ENCODE measurements at places on chromosomes 13 and 19.

DNA sequence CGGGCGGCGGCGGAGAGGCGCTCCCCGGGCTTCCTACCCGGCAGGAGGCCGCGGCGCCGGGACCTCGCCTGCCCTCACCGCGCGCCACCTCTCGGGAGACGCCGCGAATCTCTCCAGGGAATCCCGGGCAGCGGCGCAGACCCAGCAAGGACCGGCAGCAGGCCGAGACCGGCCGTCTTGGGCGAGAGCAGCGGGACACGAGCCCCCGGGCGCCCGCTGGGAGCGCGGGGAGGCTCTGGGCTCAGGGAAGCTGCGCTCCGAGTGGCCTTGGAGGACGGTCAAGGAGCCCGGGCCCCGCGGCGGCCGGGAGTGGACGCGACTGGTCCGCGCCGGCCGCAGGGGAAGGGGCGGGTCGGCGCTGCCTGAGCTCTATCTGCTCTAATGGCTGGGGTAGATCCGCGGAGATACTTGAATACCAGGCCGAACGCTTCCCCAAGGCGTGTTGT, 14.7 kb downstream of the CDX2 start:
- DNase-seq, result no peak

DNA sequence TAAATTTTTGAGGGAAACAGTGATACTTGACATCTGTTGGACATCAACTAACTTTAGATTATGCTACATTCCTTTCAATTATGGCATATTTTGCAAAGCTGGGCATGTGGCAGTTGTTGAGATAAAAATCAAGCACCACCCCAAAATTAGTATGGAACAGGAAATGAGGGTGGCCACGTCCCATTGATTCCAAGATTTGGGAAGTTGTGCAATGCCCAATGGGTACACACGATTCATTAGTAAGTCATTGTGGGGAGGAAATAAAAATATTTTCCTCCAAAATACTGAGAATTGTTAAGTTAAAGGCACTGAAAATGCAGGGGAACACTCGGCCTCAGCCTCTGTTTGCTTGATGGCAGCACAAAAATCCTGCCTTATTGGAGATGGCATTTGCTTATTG, 7.6 kb downstream of the ERICH6B start:
- DNase-seq, result no peak

GRCh38 chr19:41893899-41894298, 10.9 kb downstream of the ARHGEF1 start:
- DNase-seq, result no peak

GRCh38 chr19:15235781-15236180, 3.5 kb upstream of the EPHX3 start:
- DNase-seq, result no peak

- no peak for DNase-seq
Measured at GRCh38 chr13:69124996-69125395, 982.6 kb upstream of the ATXN8OS start.
